NCI-H524 (cell line): ENCODE measurements at places on chromosomes 7 and 10.

- no peak for DNase-seq
Measured at GRCh38 chr10:31669357-31669756, 259.3 kb downstream of the ARHGAP12 start.

DNA sequence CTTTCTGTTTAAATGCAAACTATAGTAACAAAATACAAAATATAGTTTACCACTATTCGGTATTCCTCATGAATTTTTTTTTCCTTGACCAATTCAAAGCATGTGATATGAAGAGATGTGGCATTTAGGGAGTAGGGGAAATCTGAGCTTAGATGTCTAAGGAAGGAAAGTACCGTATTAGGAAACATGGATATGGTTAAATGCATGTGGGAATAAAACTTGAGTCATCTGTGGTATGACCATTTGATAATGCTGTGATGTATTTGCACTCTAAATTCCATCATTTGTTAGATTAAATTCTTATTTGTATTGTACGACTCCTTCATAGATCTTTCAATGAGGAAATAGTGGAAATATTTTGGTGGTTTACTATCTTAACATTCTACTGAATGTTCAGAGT, 19.7 kb downstream of the AHR start:
- no peak for DNase-seq

- DNase-seq = no peak
Measured at GRCh38 chr7:52525772-52526341, 509.6 kb upstream of the POM121L12 start.

GRCh38 chr10:131850383-131850870, 50.4 kb upstream of the PPP2R2D start:
- no peak for DNase-seq

DNA sequence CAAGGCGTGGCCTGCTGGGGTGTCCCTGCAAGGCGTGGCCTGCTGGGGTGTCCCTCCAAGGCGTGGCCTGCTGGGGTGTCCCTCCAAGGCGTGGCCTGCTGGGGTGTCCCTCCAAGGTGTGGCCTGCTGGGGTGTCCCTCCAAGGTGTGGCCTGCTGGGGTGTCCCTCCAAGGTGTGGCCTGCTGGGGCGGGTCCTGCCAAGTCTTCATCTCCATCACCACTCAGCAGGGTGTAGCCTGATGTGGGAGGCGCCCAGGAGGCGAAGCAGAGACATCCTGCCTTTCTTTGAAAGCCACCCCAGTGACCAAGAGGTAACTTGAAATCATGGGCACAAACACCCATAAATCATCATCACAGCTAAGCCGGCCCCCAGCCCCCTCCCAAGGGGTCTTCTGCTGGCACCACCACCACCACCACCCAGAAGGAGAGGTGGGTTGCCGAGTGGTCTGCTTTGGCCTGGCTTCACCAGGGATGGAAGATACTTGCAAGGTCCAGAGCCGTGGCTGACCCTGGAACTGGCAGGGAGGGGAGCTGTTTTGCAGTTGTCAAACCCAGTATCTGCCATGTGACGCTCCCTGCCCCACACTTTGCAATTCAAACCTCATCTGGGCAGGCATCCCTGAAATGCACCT, 190.6 kb downstream of the EBF3 start:
- DNase-seq = no peak

- no peak for DNase-seq
Measured at GRCh38 chr10:102491136-102491535, 11.4 kb downstream of the ACTR1A start.

GRCh38 chr10:126397156-126397555, 8.9 kb upstream of the ADAM12 start:
- DNase-seq = no peak

- no peak for DNase-seq
Measured at GRCh38 chr10:14605231-14605925, 169.3 kb downstream of the FAM107B start.

GRCh38 chr7:139034855-139035585, 822 bp downstream of the ZC3HAV1L start:
- DNase-seq = peak; percentile 50

GRCh38 chr7:142733271-142733670, 16.0 kb upstream of the PRSS1 start:
- DNase-seq = no peak

- no peak for DNase-seq
Measured at GRCh38 chr10:70834021-70834420, 18.3 kb downstream of the SGPL1 start.

GRCh38 chr10:71262817-71263216, 50.4 kb downstream of the UNC5B start:
- no peak for DNase-seq

- no peak for DNase-seq
Measured at GRCh38 chr10:121787169-121787568, 140.7 kb downstream of the ATE1 start.

- DNase-seq = no peak
Measured at GRCh38 chr10:57049096-57049495, 688.0 kb upstream of the ZWINT start.

GRCh38 chr10:36265741-36266140, 623.6 kb upstream of the FZD8 start:
- DNase-seq = no peak

DNA sequence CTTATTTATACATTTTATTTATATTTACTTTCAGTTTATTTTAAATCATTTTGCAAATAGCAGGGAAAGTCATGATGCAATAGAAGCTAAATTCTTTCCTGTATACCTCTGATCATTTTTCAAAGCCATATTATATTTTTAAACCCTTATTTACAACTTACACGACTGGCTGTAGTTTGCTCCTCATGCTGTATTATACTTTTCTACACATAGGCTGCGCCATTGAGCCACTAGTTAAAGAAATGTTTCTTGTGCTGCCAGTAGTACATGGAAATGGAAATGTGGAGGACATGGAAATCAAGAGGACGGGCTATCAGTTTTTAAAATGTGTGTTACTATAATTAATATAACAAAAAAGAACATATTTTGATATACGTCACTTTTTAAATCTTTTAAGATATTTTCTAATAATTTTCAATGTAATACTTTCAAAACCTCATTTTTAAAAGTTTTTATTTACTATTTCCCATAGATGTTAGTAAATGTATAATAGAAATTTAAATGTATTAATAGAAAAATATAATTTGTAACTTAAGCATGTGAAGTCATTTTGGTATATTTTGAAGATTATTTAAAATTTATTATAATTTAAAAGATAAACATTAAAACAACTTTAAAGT, 118.5 kb downstream of the VTI1A start:
- DNase-seq = peak; percentile 3

DNA sequence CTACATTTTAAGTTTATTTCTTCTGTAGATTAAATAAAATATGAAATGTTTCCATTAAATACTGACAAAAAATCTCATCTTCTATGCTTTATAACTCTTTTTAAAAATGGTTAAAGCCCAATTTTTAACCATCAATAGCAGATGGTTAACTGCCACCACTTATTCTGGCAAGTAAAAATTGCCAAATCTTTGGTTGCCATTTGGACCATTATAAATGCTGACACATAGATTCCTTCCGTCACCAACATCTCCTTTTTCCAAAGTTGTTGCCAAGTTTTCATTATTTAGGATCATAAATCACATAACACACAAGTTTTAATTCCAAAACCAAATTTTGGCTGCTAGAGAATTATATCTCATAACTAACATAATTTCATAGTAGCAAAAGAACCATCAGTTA, 1614.3 kb downstream of the REEP3 start:
- DNase-seq = no peak

GRCh38 chr7:6446838-6447580, 745 bp downstream of the DAGLB start:
- no peak for DNase-seq

DNA sequence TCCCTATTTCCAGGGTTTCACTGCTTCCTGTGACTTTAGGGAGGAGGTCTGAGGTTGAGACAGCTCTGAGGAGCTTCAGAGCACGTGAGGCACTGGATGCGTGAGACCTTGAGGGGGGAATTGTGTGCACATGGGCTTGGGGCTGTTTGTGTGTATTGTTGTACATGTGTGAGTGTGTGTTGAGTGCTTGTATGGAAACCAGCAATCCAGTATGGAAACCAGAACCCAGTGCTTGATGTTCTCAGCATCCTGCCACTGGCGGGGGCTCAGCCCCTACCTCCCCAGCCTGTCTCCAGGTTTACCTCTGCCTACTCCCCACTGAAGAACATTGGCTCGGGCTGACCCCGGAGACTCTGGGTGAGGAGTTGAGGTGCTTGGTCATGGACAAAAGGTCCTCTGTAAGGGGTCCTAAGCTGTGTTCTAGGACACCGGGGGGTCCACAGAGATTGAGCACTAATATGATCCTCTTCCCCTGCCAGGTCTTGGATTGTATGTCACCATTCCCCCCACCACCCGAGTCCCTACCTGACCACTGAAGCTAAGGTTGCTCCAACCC, 20.8 kb downstream of the SFTPD start:
- no peak for DNase-seq

DNA sequence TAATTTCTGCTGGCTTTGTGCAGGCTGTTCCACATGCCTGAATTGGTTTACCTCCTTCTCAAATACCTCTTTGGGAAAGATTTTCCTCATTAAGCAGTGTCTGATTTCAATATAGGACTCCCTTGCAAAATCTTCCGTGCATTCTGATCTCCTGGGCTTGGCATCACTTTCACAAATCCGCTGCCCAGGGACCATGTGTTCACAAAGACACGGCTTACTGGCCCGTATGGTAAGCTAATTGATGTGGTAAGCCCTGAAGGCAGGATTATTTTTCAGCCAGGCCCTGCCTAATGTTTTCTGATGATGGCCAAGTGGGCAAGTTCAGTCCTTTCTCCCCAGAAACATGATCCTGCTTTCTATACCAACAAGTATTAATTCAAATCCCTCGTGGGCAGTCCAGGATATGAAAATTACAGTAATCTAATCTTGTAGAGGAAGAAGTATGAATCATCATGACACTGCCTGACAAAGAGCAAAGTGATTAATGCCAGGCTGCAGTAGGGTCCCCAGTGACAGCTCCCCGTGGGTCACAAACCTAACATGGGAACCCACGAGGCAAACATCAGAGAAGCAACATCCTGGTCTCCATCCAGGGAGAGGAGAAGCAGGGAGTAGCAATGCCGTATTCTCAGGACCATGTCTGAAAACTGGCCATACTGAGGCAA, 11.6 kb upstream of the SVIL start:
- DNase-seq = peak; percentile 93

DNA sequence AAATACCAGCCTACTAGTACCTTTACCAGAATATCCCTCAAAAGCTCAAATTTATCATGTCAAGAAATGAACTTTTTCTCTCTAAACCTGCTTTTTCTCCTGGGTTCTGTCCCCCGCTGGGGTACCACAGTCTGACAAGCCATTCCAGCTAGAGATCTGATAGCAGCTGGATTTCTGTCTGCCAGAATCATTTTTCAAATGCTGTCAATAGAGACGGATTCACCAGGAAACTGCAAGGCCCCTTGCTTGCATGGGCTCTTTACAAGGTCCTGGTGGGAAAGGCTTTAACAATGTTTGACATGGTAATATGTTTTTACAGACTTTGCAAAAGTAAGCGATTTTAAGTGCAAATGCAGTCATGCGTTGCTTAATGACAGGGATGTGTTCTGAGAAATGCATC, 4.9 kb upstream of the ANXA11 start:
- DNase-seq = no peak

DNA sequence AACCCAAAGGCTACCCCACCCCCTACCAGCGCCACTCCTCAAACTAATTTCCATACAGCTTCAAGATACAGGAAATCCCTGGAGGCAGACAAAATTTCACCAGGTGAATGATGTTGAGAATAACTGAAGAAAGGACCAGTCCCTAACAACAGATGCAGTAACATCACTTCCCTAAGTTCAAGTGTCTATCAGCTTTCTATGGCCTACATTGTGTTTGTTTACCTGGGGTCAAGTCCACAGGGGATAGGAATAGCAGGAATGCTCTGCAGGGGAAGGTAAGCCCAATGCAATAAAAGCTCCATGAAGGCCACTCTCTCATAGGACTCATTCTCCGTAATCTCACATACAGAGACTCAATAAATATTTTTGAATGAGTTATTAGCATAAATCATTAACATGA, 26.9 kb downstream of the FAM13C start:
- DNase-seq = no peak

- no peak for DNase-seq
Measured at GRCh38 chr7:22625251-22625650, 101.7 kb upstream of the IL6 start.

GRCh38 chr7:41641665-41642014, 61.2 kb downstream of the INHBA start:
- DNase-seq = no peak

DNA sequence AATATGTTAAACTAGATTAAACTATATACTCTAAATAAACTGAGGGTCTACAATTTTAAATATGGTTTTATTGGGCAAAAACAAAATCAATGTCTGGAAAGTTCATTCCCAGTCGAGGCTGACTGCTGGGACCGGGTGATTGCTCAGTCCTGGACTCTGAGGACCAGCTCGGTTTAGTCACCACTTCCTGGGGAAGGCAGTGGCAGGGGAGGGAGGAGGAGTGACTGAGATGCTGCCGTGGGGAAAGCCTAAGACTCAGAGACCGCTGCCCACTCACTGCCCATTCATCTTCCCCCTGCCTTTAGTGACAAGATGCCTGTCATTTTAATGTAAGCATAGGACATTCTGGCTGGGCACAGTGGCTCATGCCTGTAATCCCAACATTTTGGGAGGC, 29.0 kb downstream of the ATOH7 start:
- no peak for DNase-seq

GRCh38 chr10:124231168-124232155, 138.1 kb upstream of the CHST15 start:
- no peak for DNase-seq

- no peak for DNase-seq
Measured at GRCh38 chr7:112864380-112864779, 74.2 kb upstream of the TMEM168 start.

- DNase-seq = peak; percentile 40
Measured at GRCh38 chr7:103687951-103688350, 241.9 kb upstream of the SLC26A5 start.

DNA sequence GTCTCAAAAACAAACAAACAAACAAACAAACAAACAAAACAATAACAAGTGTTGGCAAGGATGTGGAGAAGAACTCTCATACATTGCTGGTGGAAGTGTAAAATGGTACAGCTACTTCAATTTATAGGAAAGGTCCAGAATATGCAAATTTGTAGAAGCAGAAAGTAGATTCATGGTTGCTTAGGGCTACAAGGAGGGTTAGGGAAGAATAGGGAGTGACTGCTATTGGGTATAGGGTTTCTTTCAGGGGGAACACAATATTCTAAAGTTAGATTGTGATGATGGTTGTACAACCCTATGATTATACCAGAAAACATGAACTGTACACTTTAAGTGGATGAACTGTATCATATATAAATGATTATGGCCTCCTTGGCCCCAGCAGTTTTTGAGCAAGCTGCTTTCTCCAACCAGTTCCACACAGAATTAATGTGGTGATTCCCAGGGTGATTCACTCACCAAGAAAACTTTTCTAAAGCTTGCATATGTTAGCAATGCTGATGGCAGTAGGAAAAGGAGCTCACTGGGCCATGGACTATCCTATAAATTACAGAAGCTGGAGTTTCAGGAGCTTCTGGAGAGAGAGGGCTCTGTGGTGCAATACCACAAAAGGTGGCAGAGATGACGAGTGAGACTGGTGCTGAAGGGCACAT, 52.8 kb upstream of the KCNIP2 start:
- no peak for DNase-seq
